ENCODE measurements at places on chromosomes 6 and 20. TPM values are rescaled to one million over a fixed set of nuclear protein-coding genes. Genes with fewer than 3 reads are reported as not detected.

Gene SLC13A3
- under 0.01 TPM for total RNA-seq

Gene MCCD1
- total RNA-seq = not detected

Gene BAK1
- 27.5 TPM for total RNA-seq

Gene LCA5
- total RNA-seq = 0.81 TPM

Gene OR2H2
- total RNA-seq = under 0.01 TPM

Gene NR2E1
- total RNA-seq = not detected

Gene GCNT2
- 12.7 TPM for total RNA-seq

Gene HTR1B
- total RNA-seq = 2.2 TPM

Gene CLIC5
- under 0.01 TPM for total RNA-seq

Gene ZC2HC1B
- not detected for total RNA-seq

Gene MEI4
- 1.3 TPM for total RNA-seq

Gene PRR18
- total RNA-seq = not detected

Gene ARMH2
- 0.54 TPM for total RNA-seq

Gene KCNG1
- 0.27 TPM for total RNA-seq

Gene CST5
- not detected for total RNA-seq

Gene GRM4
- under 0.01 TPM for total RNA-seq

Gene CDKN1A
- 16.4 TPM for total RNA-seq

Gene GNL1
- total RNA-seq = 46.6 TPM

Gene DEF6
- total RNA-seq = 80.5 TPM

Gene OR12D3
- not detected for total RNA-seq

Gene PFDN6
- 7.5 TPM for total RNA-seq

Gene SEMG1
- not detected for total RNA-seq

Gene LY6G6D
- 1.6 TPM for total RNA-seq

Gene KHDC1
- 3.0 TPM for total RNA-seq

Gene DUSP15
- total RNA-seq = 8.6 TPM

Gene CRISP2
- under 0.01 TPM for total RNA-seq

Gene IPCEF1
- total RNA-seq = 0.27 TPM

Gene LAMA2
- not detected for total RNA-seq

Gene CRISP3
- total RNA-seq = under 0.01 TPM

Gene SRSF12
- 0.81 TPM for total RNA-seq

Gene AIF1
- 66.8 TPM for total RNA-seq

Gene GABRR1
- total RNA-seq = not detected

Gene ISM1
- total RNA-seq = 0.27 TPM

Gene LPA
- total RNA-seq = not detected

Gene RNF182
- total RNA-seq = 0.27 TPM

Gene MAPK13
- 1.1 TPM for total RNA-seq

Gene RNF39
- not detected for total RNA-seq

Gene DTD1
- 39.6 TPM for total RNA-seq

Gene MED23
- 19.7 TPM for total RNA-seq

Gene ZSCAN31
- 7.5 TPM for total RNA-seq

Gene LAMA4
- 0.54 TPM for total RNA-seq

Gene CD40
- total RNA-seq = 4.6 TPM

Gene BEND6
- total RNA-seq = 0.27 TPM

Gene SCUBE3
- total RNA-seq = not detected

Gene ARFGEF3
- total RNA-seq = under 0.01 TPM

Gene SLC22A2
- total RNA-seq = not detected

Gene MYH7B
- total RNA-seq = 0.54 TPM

Gene TMEM170B
- total RNA-seq = 1.6 TPM

Gene TRIM15
- not detected for total RNA-seq

Gene CGAS
- 8.3 TPM for total RNA-seq

All from hematopoietic multipotent progenitor cell (in vitro differentiated cells).